ENCODE measurements at places on chromosomes 4 and X.

DNA sequence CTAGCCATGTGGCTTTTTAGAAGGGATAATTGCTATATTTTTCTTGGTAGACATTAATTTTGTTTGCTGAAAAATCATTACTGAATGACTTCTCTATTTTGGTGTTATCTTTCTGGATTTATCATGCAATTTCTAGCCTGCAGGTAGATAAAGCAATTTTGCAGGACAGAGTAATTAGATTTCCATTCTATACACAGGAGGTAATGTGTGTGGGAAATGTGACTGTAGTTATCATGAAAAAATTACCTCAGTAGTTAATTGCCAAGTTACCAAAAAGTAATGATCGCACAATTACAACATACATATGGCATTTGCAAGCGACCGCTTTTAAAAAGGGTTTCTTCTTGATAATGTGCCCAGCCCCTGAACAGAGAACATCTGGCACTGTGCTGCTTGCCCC, 66.1 kb downstream of the KIT start:
- no peak for DNase-seq

DNA sequence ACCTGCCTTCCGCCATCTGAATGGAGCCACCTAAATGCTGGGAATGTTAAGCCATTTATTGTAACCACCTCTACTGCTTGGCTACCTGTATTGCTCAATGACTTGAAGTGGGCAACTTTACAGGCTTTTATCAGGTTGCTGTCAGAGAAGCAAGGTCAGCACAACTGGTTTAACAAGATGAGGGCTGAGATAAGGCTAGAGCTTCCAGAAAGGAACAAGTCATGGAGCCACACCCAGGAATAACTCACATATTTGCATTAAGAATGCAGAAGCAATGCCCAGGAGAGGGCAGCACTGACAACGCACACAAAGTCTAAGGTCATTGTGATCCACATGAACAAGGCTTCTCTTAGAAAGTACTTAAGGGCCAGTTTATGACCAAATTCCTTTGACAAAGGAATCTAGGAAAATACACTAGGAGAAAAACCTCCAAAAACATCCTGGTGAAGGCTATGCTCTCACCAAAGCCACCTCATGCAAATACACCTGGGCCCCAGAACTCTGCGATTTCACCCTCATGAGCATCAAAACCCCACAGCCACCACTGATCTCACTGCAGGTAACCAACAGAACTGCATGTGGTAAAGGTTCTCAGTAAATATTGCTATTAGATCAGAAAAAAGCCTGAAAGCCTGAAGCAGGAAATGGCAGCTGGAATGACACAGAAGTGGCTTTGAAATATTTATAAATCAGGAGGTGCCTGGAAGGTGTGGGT, 15.0 kb upstream of the STS start:
- DNase-seq: peak; percentile 79

GRCh38 chr4:96295143-96295741, 455.3 kb downstream of the PDHA2 start:
- DNase-seq: no peak

- DNase-seq: peak; percentile 22
These were observed 831.9 kb downstream of the TRIML1 start for GRCh38 chr4:188971125-188971524.

- DNase-seq: no peak
These were observed 16.8 kb downstream of the REPS2 start for GRCh38 chrX:16963216-16963615.

DNA sequence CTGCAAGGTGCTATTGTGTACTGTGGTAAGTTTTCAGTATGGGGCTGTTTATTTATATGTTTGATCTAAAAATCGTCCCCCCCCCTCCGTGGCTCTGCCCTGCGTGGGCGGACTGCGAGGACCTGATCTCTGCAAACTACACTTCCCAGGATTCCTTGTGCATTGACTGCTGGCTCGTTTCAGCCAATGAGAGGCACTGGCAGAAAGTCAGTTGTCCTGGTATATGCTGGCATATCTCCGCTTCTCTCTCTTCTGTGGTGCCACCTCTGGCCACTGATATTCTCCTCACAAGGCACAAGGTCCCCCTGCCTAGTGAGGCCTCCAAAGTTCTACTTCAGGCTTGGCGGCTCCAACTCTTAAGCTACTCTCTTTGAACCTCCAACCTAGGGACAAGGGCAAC, 168.8 kb upstream of the ZFP42 start:
- no peak for DNase-seq

- no peak for DNase-seq
These were observed 110.4 kb upstream of the RXFP1 start for GRCh38 chr4:158411269-158411668.

- no peak for DNase-seq
These were observed 24.8 kb upstream of the KLF3 start for GRCh38 chr4:38639242-38639641.

GRCh38 chrX:7201496-7201895, 53.5 kb upstream of the PUDP start:
- DNase-seq: no peak

- DNase-seq: no peak
These were observed 11.5 kb downstream of the CRMP1 start for GRCh38 chr4:5881340-5881739.

DNA sequence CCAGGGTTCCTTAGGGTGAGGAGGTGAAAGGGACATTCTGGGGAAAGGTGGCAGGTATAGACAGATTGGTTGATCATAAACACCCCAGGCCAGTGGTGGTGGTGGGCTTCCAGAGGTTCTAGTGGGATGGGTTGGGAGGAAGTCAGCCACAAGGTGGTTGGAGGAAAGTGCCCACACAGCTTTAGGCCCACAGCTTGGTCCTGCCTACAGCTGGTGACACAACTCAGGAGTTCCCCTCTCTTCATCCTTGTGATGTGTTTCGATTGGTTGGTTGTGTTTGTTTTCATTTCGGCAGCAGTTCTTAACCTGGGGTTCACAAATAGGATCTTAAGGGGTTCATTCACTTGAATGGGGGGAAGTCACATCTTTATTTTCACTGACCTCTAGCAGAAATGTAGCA, 157.0 kb downstream of the TMEM164 start:
- no peak for DNase-seq

DNA sequence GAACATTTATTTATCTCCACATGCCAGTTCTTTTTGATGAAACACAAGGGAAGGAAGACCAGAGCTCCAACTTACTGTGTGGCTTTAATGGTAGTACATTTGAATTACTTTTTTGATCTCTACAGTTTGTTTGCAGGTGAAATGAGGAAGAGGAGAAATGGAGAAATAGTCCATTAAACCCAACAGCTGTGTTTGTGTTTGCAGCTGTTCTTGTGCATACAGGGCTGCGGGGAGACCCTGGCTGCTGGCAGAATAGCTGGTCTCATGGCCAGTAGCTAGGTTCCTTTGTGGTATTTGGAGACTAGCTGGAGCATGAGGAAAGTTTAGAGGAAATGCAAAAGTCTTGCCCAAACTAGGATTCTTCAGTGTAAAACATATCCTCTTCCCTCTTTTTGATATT, 374.8 kb downstream of the GPAT3 start:
- DNase-seq: no peak

- DNase-seq: no peak
These were observed 1.6 kb upstream of the MMGT1 start for GRCh38 chrX:135975421-135975820.

DNA sequence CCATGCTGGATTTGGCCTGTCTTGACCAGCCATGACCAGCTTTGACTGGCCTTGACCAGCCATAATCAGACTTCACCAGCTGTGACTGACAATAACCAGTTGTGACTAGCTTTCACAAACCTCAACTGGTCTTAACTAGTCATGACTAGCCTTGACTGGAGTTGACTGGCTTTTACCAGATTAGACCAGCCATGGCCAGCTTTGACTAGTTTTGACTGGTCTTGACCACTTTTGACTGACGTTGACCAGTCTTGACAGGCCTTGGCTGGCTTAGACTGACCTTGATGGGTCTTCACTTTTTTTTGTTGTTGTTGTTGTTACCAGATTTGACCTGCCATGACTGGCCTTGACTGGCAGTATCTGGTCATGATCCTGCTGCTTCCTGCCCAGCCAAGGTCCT, 67.4 kb downstream of the RLIM start:
- no peak for DNase-seq

- DNase-seq: peak; percentile 71
These were observed 106.5 kb downstream of the NYX start for GRCh38 chrX:41553688-41554087.

DNA sequence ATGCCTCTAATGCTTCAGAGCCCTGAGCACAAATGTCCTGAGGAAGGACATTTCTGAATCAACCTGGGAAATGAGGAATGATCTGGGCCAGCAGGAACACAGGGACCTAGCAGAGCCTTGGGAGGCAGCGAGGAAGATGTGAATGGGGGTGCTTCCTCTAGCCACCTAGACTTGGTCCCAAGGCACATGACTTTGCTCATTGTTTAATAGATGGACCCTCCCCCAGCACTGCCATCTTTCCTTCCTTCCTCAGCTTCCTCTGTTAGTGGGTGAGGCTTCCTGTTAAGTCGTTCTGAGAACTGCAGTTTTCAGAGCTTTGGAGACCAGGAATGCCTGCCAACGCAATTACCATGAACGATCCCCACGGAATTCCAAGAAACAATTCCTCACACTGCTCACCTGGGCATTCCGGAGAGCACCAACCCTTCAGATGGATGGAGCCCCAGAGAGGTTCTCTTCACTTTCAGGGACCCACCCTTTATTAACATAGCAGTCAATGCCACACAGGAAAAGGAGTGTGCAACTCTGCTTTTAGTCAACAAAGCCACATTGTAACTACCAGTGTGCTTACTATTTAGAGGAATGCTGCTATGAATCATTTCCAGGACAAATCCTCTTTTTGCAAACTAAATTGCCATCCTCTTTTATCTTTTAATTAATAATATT, 48.5 kb upstream of the STIM2 start:
- DNase-seq: no peak

GRCh38 chr4:140004549-140004895, 149.5 kb downstream of the MAML3 start:
- DNase-seq: peak; percentile 51

- no peak for DNase-seq
These were observed 257.1 kb downstream of the BANK1 start for GRCh38 chr4:102047616-102048015.

DNA sequence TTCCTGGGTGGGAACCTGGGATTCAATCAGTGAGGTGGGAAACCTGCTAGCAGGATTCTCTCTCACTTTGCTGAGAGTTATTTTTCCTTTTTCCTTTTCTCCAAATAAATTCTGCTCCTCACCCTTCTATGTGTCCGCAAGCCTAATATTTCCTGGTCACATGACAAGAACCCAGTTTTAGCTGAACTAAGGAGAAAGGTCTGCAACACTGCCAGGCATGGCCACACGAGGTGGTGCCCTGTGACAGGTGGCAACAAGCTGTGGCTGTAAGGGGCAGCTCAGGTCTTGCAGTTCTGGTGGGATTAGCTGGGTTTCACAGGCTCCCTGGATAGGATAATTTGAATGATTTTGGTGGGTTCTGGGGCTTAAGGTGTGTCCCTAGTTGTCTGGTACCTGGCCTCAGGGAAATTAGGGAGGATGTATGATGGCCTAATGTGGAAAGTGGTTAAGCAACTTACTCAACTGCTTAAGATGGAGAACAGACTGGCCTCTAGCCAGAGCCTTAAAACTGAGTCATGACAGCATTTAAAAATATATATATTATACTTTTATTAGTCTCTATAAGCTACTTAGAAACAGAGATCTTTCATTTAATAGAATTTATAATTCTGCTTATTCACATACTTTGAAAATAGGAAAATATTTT, 215.0 kb downstream of the IL15 start:
- DNase-seq: peak; percentile 42

- DNase-seq: peak; percentile 49
These were observed 10.5 kb upstream of the MGST2 start for GRCh38 chr4:139655116-139655515.

- no peak for DNase-seq
These were observed 841.7 kb upstream of the POU3F4 start for GRCh38 chrX:82666355-82666754.

GRCh38 chrX:39550795-39551361, 546.9 kb downstream of the BCOR start:
- DNase-seq: no peak

DNA sequence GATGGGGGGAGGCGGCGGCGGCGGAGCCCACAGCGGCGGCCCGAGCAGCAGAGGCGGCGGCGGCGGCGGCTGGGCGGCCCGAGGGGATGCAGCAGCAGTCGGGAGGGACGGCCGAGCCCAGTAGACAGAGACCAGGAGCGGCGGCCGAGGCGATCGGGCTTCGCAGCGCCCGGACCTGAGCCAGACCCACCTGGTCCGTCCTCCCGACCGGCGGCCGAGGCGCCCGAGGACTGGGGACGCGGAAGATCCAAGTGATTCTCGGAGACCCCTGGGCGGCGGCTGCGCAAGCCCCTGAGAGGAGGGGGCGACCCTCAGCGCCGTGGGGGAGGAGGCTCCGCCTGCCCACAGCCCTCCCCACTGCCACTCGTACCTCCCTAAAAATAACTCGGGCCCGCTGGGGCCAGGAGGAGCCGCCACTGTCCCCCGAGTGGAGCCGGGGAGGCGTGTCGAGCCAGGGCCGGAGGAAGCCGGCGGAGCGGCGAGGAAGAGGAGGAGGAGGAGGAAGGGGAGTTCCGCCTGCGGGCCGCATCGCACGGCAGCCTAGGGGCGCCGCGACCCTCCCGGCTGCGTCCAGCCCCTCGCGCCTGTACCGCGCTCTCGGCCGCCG, 608 bp downstream of the RAPGEF2 start:
- DNase-seq: peak; percentile 32

- no peak for DNase-seq
These were observed 327.8 kb downstream of the GALNTL6 start for GRCh38 chr4:172141025-172141424.

DNA sequence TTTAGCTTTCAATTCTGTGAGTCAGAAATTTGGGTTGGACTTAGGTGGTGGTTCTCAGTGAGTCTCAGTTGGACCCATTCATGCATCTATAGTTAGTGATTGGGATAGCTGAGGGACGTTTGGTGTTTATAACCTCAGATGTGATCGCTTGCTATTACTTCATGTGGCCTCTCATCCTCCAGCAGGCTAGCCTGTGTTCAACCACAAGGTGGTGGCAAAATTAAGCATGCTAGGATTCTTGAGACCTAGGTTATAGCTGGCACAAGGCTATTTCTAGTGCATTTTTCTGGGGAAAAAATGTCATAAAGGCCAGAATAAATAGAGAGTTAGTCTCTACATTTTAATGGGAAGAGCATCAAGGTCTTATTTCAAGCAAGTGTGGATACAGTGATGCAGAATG, 10.9 kb upstream of the GRPR start:
- no peak for DNase-seq
